ENCODE measurements at places on chromosomes 5 and 9. TPM values are rescaled to one million over a fixed set of nuclear protein-coding genes. Genes with fewer than 3 reads are reported as not detected.

The PSD2 gene
- total RNA-seq: 0.36 TPM

The LRRC26 gene
- not detected for total RNA-seq

The SUSD3 gene
- not detected for total RNA-seq

The KCNIP1 gene
- 0.16 TPM for total RNA-seq

The ANKRD18A gene
- not detected for total RNA-seq

The NTNG2 gene
- total RNA-seq: 3.5 TPM

The FOXD4L4 gene
- total RNA-seq: under 0.01 TPM

The RNF180 gene
- total RNA-seq: 5.7 TPM

The LMNB1 gene
- total RNA-seq: 9.9 TPM

The VCP gene
- 305 TPM for total RNA-seq
